ENCODE measurements at places on chromosomes 1 and 21.

- no peak for DNase-seq
Measured at GRCh38 chr1:31745946-31746670, 18.0 kb downstream of the ADGRB2 start.

GRCh38 chr21:45533846-45534635, 8.2 kb downstream of the SLC19A1 start:
- DNase-seq, result no peak

DNA sequence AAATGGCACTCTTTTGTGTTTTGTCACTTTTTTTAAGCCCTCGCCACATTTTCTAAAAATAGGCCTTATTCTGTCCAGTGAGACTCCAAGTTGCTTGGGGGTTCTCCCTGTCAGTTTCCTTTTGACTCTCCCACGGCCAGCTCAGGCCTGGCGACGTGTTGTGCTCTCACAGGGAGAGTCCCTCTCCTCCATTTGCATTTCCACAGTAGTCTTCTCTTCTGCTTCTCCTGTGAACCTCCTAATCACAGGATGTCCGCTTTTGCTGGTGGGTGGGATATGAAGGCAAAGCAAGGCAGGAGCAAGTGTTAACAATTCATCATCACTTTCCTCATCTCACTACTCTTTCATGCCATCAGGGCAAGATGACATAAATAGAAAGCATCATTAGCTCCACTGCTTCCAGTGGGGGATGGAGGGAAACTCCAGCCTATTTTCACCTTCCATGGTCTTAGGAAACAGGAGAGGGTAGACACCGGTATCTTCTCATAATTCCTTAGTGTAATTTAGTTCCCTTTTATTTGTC, 99.8 kb downstream of the INTS7 start:
- DNase-seq, result no peak

DNA sequence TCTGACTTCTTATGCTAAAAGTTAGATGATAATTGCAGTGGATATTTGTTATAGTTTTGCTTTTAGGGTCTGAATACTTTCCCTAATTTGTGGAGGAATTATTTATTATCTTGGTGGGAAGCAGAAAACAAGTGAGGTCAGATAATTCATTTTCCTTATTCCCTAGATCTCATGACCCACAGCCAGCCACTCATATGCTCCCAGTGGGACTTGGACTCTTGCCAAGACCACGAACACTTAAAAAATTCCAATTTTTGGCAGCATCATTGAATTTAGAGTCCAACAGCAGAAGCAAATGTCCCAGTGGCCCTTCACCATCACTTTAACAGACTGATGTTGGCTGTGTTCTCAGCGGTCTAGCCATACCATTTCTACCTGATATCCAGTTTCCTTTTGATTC, 204.2 kb downstream of the HMCN1 start:
- no peak for DNase-seq

DNA sequence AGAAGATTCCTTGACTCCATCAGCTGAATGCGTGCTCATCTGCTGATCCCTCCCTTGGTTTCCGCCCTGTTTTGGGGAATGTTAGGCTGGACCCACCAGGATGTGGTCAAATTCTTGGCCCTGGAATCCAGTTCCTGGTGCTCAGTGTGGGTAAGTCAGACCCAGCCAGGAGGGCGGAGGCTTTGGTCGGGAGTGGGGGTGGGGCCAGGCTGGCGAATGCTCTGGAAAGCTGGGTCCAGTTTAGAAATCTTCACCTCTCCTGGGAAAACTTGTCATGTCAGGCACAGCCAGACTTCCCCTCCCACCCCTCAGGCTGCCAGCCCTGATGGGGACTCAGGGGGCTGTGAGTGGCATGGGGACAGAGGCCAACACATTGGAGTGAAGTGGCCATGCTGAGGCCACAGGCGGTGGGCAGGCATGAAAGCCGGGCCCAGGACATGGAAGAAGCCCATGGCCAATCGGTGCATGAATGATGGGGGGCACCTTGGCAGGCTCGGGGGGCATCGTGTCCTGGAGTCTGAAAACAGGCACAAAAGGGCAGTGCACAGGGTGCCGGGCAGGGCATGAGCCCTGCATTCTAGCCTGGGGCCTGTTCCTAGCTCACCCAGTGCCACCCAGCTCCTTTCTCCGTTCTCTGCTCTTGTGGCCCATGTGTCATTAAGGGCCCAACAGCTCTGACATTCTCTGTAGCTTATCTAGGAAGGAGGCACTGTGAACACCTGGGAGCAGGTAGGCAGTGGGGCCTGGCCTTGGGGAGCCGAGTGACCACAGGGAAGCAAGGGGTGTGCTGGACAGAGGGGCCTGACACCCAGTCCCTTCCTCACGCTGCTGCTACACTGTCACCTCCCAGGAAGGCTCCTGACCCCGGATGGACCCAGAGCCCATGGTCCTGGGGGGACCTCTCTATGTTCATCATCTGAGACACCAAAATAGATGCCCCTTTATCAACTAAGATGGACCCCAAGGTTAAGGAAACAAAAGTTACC, 14.6 kb upstream of the PADI1 start:
- no peak for DNase-seq

Data from 8988T (cell line).